ENCODE measurements at places on chromosomes 12 and 14.

DNA sequence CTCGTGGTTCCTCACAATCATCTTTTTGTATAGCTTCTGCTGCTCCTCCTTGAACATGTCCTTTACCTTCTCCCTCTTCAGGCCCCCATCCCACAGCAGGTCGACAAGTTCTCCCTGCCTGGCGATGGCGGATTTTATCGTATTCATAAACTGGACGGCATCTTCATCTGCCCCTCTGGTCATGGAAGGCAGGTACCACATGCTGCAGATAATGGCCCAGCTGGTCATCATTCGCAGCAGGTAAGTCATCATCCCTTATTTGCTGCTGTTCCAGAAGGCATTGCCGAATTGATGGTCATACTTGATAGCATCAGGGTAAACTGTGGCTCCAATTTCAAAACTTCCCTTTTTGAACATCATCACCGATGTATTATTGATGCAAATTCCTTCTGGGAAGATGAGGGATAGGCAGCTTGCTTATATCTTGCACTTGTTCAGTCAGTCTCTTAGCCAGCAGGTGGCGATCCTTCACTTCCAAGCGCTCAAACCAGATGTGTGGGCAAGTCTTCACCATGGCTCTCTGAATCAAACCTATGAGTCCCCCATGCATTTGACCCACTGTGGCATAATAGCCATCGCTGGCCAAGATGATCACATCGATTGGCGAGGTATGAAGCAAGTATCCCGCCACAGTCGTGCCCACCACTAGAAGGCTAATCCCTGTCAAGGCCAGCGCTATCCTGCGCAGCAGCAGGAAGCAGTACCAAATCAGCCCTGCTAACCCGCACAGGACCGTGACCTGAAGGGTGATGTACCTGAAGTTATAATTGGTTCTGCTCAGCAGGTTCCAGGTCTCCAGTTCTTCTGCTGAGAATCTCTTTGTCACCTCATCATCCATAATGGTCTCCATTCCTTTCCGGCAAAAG is 381.5 kb upstream of the STXBP6 start:
- DNase-seq: peak; percentile 19

DNA sequence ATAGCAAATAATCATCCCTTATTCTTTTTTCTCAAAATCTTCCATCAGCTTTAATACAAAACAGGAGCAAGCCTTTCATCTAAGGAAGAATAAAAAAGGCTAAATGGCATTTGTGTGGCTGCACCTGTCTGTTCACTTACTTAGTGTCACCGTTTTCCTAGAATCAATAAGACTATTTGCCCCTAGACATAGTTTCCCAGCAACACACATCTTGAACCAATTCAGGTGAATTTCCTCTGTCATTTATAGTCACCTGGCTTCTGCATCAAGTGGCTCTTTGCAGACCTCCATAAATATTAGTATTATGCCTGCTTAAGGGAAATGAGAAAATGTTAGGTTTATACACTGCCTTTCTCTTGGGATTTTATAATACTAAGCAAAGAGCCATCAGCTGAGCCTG is 17.4 kb upstream of the GCH1 start:
- no peak for DNase-seq

GRCh38 chr12:65779091-65779642 is 45.1 kb upstream of the HMGA2 start:
- no peak for DNase-seq

DNA sequence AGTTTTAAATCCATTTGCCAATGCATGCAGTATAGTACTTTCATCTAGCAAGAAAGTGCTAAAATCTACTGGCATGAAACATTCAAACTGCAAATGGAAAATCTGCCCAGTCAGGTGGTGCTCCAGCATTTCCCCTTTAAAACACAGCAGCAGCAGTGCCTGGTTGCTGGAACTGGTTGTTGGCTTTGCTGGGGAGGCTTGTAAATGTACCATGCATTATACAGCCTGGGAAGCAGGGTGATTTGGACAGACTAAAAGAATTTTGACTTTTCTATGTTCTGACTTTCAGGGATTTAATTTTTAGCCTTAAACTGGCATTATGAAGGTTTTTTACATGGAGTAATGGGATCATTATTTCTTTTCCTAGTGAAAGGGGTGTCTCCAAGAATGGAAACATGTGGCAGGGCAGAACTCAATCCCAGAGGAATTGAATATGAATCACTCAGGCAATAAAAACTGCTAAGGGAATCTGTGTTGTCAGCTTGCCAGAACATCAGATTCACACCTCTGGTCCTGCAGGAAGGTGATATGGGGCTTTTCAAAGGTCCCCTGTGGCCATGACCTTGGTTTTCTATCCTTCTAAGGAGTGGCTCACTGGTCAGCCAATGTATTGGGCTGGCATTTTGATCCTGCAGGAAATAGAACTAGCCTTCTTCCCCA is 9.0 kb upstream of the PAX9 start:
- no peak for DNase-seq

DNA sequence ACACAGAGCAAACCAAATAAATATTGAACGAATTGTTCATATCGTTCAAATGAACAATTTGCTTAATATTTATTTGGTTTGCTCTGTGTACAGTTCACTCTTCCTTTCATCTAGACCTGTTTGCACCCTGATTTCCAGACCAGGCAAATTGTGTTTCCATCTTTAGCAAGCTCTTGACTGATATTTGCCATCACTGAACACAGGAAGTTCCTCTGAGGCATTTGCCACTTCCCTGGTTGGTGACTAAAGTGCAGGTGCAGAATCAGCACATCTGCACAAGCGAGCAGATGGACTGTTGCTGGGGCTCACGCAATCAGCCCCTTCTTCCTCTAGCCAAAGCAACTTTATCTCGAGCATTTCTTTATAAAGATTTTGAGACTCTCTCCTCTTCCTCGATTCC is 112.9 kb downstream of the DAAM1 start:
- peak; percentile 52 for DNase-seq

GRCh38 chr14:68476212-68477109 is 316.4 kb downstream of the ZFP36L1 start:
- DNase-seq: peak; percentile 38

DNA sequence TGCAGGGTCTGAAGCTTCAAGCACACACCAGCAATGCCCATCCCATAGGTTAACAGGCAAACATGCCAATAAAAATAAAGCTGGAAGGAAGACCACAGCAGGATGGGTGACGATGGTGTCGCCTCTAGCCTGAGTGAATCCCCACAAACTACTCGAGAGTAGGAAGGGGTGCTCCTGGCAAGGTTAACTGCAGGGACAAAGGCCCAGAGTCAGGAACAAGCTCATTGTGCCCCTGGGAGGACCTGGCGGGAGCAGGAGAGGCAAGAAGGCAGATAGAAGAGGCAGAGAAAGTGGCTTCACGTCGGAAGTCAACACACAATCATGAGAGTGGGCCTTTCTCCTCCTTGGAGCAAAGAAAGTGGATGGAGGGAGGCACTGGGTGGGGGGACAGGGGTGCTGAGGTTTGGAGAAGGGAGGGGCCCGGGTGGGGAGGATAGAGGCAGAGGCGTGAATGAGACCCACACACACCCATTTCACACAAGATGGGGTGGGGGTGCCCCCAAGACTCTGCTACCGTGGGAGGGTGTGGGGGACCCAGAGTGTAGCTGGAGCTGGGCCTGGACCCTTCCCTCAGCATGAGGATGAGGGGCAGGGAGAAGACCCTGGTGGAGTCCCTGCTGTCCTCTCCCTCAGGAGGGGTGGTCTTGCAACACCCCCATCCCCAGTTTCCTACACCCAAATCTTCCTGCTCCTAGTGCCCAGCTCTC is 43.1 kb downstream of the DIO3 start:
- no peak for DNase-seq

DNA sequence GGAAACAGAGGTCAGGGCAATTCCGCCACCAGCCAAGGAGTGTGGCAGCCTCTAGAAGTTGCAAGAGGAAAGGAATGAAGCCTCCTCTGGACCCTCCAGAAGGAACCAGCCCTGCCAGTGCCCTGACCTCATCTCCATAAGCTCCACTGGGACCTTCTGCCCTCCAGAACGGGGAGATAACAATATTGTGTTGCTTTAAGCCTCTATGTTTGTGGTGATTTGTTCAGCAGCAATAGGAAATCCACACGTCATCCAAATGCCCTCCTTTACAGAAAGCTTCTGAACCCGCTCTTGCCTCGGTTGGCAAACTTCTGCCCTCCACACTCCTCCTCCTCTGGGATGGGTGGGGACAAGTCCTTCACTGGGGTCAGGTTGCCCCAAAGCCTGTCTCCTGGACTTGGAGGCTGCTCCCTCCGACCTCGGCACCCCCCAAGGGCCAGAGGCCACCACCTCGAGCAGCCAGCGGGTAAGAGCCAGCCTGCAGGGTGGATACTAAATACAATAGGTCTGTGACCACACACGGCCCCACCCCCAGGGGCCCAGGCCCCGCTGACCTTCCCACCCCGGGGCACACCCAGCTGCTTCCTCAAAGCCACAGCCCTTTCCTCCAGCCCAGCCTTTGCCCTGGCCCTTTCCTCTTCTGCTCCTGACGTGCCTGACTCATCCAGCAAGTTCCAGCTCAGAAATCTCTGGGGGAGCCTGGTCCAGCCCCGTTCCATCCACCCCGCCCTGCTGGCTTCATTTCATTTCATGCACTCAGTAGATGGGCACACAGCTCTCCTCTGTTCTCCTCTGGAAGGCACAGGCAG is 58.7 kb upstream of the NCOR2 start:
- DNase-seq: no peak

- DNase-seq: peak; percentile 71
Observed at GRCh38 chr12:121036810-121037326, 2.2 kb downstream of the OASL start.

DNA sequence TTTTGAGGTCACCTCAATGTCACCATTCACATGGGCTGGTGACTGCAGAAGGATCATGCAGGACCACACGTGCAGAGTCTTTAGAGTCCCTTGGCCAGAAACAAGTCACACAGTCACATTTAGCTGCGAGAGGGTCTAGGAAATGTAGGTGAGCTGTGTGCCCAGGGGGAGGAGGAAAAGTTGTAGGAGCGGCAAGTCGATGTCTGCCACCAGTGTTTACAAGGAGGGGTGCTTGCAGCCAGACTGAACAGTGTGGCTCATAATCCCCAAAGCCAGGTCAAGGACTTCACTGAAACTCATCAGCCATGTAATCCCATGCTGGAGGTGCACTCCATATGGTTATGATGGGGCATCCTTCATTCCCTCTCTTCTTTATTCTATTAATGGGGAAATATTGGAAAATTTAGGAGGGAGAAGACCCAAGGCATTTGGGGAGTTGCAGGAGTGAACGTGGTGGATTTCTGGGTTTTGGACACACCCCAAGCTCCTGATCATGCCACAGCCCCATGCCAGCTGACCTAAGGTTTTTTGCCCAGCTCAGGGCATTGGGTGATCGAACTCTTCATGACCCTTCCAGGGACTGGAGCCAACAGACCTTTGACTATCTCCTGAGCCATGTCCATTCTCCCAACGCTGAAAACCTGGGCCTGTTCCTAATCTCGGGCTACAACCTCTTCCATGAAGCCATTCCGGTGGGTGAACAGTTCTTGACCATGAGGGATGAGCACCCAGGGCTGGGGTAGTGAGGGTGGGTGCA is 7.2 kb downstream of the DAO start:
- DNase-seq: no peak

- DNase-seq: peak; percentile 10
Observed at GRCh38 chr12:286531-287300, 24.1 kb upstream of the SLC6A13 start.

GRCh38 chr12:60191676-60192359 is 596.0 kb downstream of the SLC16A7 start:
- no peak for DNase-seq

GRCh38 chr14:71398450-71398849 is 491.2 kb downstream of the PCNX1 start:
- DNase-seq: peak; percentile 19

- no peak for DNase-seq
Observed at GRCh38 chr12:2414810-2415567, 362.2 kb downstream of the CACNA1C start.

DNA sequence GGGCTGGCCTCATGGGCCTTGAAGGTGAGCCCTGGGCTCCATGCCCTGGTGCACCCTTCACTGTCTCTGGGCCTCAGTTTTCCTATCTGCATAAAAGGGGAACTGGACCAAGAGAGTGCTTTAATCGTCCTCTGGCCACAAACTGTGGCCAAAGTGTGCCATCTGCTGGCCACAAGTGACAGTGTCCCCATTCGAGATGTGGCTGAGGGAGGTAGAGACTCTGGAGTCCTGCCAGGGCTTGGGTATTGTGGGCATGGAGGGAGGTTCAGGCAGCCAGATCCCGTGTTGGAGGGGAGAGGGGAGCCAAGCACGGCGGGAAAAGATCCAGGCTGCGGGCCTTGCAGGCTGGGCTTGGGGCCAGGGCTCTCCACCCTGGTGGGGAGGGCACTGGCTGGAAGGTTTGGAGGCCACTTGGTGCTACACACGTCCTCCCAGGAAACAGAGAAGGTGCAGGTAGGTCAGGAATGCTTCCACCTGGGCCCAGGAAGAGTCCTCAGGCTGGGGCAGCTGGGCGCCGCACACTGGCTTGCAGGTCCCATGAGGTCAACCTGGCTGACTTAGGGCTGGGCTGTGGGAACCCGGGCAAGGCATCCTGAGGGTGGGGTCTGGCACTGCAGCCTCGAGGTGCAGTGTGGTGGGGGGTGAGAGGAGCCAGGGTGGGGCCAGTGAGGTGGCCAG is 7.3 kb upstream of the KIF26A start:
- peak; percentile 41 for DNase-seq

DNA sequence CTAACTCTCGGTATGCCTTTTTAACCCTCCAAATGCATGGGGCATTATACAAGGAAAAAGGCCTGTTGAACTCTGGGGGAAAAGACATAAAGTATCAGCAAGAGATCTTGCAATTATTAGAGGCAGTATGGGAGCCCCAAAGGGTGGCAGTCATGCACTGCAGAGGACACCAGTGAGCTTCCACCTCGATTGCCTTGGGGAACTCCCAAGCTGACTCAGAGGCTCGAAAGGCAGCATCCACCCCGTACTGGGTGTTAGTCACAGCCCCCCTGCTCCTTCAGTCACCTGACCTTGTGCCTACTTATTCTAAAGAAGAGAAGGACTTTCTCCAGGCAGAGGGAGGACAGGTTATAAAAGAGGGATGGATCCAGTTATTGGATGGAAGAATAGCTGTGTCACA is 781.4 kb upstream of the TMEM132C start:
- peak; percentile 71 for DNase-seq

- no peak for DNase-seq
Observed at GRCh38 chr14:68447581-68448251, 345.2 kb downstream of the ZFP36L1 start.

- no peak for DNase-seq
Observed at GRCh38 chr12:82015623-82016347, 256.6 kb upstream of the PPFIA2 start.

GRCh38 chr14:21084998-21085853 is 13.2 kb downstream of the ZNF219 start:
- no peak for DNase-seq

- no peak for DNase-seq
Observed at GRCh38 chr14:77554816-77555599, 56.4 kb upstream of the ISM2 start.

DNA sequence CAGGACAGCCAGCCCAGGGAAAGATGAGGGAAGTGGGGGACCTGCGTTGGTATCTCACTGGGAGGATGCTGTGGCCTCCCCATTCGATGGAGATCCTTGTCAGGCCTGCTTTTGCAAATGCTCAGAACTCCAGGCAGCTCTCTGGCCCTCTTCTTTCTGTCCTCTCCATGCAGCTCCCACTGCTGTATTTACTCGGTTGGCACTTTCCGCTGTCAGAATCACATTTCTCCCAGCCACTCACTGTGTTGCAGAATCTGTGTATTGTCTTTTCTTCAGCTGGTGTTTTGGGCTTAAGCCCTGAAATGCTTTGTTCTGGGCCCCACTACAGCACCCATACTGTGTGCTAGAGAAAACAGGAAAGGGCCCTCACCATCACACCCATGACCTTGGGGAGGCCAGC is 401.1 kb downstream of the RGS6 start:
- no peak for DNase-seq

GRCh38 chr14:58836303-58836974 is 198.7 kb downstream of the DACT1 start:
- DNase-seq: no peak

- no peak for DNase-seq
Observed at GRCh38 chr12:42541965-42542364, 47.6 kb downstream of the PRICKLE1 start.

All from activated CD4-positive, alpha-beta T cell treated with anti-CD3 and anti-CD28 coated beads for 36 hours (primary cell).